Bronchial epithelial cell (primary cell): ENCODE measurements at places on chromosomes 7 and 10.

DNA sequence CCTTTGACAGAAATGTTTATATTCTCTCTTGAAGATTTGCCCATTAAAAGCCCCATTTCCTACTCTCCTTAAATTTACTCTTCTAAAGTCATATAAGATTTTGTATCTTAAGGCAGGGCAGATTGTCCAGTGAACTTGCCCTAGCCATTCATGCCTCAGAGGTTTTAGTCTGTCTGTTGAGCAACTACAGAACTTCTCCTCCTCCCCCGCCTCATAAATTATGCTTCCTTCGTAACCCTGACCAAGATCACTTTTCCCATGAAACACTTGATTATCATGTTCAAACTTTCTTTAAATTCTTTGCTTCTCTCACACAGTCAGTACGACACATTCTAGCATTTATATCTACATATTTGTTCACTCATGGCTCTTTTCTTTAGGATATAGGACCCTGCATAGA is 621.3 kb downstream of the ANKRD7 start:
- DNase-seq: no peak

- no peak for DNase-seq
These were observed 87.9 kb upstream of the KAT6B start for GRCh38 chr10:74738542-74738941.

DNA sequence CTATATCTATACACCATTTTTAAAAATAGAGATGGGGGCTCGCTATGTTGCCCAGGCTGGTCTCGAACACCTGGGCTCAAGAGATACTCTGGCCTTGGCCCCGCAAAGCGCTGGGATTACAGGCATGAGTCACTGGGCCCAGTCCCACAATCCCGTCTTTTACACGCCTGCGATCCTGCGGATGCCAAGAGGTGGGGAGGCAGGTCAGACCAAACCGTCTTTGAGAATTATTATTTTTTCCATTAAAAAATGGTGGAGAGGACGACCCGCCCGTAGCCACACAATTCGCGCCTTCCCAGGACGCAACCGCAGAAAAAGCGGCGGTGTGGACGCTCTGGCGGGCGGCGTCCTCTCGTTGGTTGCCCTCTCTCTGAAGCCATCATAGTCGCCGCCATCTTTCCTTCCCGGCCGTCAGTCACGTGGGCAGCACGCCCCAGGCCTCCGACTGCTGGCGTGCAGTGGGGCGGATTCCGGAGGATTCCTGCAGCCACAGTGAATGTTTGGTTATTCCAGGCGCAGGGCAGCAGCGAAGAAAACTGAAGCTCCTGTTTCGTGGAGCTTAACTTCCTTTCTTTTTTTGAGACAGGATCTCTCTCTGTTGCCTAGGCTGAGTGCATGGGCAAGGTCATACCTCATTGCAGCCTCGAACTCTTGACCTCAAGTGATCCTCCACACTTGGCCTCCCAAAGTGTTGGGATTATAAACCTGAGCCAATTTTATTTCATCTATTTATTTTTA is 9.9 kb upstream of the EPHB4 start:
- peak; percentile 72 for DNase-seq

GRCh38 chr7:97027427-97028234 is 3.0 kb upstream of the DLX5 start:
- DNase-seq: peak; percentile 70

GRCh38 chr10:122464250-122464510 is 2.8 kb downstream of the HTRA1 start:
- DNase-seq: no peak

- peak; percentile 18 for DNase-seq
These were observed 245.1 kb downstream of the STK31 start for GRCh38 chr7:23955145-23955544.

- no peak for DNase-seq
These were observed 190.9 kb downstream of the RNLS start for GRCh38 chr10:88392222-88392621.
